ENCODE measurements at places on chromosomes 5 and 9.

DNA sequence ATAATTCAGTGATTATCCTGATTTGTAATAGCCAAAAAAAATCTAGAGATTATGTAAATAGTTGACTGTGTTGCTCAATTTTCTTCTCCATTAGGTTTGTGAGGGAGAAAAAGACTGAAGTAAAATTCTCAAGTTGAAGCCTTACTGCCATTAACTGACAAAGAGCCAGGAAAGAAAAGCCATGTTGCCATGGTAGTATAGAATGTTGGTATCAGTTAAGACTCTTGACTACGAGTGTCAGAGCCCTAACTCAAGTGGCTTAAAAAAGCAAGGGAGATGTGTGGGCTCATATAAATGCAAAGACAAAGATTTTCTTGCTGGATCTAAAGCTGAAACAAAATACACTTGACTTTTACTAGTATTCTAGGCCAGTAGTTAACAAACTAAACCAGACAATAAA, 571.7 kb downstream of the KCTD16 start:
- DNase-seq = no peak

GRCh38 chr9:35522700-35523099, 32.8 kb downstream of the RUSC2 start:
- no peak for DNase-seq

- DNase-seq = no peak
These were observed 75.2 kb upstream of the SSBP2 start for GRCh38 chr5:81826128-81826527.

DNA sequence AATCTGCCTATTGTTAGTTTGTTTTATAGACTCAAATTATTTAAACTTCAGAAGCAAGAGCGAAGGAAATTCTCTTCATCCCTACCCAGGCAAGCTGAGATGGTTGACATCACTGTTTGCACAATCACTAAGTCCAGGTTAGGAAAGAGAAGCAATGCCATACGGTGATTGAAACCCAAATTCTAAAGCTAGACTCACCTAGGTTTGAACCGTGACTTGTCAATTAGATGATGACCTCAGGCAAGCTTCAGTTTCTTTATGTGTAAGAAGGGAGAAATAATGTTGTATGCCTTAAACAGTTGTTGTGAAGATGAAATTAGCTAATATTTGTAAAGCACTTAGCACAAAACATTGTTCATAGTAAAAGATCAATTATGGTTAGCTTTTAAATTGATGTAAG, 96.5 kb upstream of the ANKRD55 start:
- no peak for DNase-seq

DNA sequence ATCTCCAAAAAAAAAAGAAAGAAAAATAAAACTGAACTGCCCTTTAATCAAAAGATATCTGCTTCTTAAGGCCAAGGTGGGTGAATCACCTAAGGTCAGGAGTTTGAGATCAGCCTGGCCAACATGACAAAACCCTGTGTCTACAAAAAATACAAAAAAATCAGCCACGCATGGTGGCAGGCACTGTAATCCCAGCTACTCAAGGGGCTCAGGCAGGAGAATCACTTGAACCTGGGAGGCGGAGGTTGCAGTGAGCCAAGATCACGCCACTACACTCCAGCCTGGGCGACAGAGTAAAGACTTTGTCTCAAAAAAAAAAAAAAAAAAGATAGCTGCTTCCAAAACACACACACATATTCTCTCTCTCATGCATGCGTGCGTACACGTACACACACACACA, 17.8 kb downstream of the SCAI start:
- no peak for DNase-seq

GRCh38 chr9:133127340-133127981, 6.4 kb upstream of the RALGDS start:
- DNase-seq = peak; percentile 89

- DNase-seq = no peak
These were observed 2.4 kb downstream of the KIF24 start for GRCh38 chr9:34326690-34327089.

GRCh38 chr5:35003018-35003957, 44.5 kb downstream of the AGXT2 start:
- peak; percentile 3 for DNase-seq

- DNase-seq = no peak
These were observed 2.2 kb downstream of the GPX3 start for GRCh38 chr5:151022511-151023018.

- peak; percentile 55 for DNase-seq
These were observed 69.2 kb upstream of the S1PR3 start for GRCh38 chr9:88922091-88922490.

DNA sequence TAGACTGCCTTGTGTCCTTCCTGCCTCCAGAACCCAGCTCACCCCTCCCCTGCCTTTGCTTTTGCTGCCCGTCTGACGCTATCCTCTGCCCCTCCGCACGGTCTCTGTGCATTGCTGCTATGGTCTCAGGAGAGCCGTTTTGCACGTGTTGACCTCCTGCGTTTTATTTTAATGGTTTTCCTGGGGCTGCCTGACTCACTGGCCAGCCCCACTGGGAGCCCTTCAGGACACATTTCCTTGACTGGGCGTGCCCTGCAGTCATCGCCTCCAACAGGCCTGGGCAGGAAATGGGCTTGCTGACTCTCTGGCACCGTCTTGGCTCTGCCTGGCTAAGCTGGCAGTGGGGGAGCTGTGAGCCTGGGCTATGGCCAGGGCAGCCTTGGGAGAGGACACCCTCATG, 17.9 kb upstream of the ASS1 start:
- DNase-seq = no peak

DNA sequence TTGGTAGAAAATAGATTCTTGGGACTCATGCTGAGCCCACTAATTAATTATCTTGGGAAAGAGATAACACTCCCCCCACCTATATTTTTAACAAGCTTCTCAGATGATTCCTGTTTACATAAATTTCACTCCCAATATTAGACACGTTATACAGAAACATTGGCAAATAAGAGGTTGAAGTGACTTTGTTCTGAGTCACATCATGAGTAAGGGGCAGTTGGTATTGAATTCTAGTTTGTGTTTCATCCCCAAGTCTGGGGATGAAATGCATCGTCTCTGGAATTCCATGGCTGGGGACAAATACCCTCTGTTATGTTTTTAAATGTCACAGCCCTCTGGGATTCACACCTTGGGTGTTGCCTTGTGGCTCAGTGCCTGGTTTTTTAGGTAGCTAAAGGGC, 41.0 kb downstream of the BASP1 start:
- DNase-seq = no peak

- DNase-seq = no peak
These were observed 294.0 kb downstream of the SEC61B start for GRCh38 chr9:99515895-99516656.

GRCh38 chr9:105154723-105155191, 89.7 kb upstream of the SLC44A1 start:
- no peak for DNase-seq

DNA sequence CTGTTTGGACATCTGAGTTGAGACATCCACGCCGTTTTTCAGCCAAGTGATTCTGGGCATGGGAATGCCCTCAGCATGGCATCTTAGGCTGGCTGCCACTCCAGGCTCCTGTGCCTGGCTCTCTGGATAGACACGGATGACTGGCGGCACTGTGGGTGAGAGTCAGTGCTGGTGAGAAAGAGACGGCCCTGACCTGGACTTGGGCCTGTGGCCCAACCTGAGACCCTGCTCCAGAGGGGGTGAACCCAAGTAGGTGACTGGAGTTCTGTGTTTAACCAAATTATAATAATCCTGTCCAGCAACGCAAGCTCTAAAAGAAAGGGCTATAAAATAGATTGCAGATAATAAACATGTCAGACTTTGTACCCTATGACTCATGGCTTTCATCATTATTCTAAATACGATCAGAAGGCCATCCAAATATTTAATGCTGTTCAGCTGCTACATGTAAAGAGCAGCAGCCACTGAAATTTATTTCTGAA, 173.9 kb downstream of the HSPA4 start:
- no peak for DNase-seq

GRCh38 chr5:102794677-102795331, 39.7 kb downstream of the PAM start:
- DNase-seq = no peak

DNA sequence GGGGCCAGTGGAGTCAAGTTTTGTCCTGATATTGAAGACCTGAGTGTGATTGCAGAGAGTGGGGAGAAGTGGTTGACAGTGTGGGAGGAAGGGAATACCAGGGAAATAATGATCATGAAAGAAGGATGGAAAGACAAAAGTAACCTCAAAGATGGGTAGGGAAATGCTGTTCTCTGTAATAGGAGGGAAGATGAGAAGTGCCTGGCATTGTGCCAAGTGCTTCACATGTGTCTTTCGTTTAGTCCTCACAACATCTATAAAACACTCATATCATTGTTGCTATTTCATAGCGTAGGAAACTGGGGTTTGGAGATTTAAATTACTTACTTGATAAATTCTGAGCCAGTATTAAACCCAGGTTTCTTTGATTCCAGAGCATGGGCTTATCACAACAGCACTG, 472.3 kb downstream of the LRRC70 start:
- no peak for DNase-seq

DNA sequence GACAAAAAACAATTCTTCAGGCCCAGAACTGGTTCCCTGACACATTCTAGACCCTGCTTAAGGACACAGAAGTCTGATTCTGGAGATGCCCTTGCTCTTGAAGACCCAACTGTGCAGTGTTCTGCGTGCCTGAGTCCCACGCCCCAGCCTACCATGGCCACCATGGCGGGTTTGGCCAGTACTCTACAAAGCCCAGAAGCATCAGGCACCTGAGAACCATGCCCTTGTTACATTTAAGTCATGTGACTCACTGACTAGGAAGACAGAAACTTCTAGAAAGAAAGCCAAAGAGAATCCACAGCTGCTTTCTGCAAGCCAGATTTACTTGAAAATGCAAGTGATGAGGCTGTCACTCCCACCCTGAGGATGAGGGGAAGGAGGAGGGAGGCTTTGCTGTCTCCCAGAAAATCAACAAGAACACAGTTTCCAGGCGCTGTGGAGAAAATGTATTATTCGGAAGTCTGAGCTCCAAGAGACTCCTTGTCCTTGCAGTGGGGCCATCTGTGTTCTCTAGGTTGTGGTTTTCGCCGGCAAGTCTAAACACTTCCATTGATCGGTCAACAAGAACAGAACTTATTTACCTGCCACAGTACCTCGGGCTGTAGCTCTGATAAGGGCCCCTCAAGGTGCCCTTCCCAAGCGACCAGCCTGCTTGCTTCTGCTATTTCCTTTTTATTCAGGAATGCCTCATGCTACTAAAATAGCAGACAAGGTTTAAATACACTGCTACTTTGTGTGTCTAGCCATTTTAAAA, 81.3 kb upstream of the DMRT1 start:
- DNase-seq = no peak

DNA sequence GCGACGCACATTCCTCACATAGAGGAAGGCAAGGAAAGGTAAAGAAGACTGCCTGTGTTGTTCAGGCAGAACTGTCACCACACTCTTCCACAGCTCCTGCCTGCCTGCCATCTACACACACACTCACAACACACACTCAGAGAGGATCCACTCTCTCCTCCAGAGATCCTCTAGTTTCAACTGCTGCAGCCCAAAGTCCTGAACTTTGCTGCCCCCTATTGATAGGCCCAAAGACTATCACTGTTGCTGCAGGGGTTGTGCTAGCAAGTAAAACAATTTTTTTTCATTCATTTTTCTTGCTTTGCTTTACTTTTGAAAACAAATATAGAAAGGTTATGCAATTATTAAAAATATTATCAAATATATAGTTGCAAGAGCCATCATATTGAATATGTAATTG, 5.9 kb upstream of the CFAP90 start:
- DNase-seq = peak; percentile 64

GRCh38 chr5:172266676-172267092, 16.9 kb downstream of the UBTD2 start:
- no peak for DNase-seq

DNA sequence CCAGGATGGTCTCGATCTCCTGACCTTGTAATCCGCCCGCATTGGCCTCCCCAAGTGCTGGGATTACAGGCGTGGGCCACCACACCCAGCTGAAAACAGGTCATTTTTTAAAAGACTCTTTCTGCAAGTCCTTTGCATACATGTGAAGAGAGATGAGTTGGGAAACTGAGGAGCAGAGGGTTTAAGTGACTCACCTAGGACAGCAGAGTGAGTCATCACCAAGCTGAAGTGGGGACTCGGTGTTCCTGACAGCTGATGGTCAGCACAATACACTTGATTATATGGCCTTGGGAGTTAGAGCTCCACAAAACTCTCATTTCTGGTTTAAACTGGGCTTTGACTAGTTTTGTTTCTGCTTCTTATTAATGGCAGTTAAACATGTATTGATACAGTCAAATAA, 38.1 kb upstream of the SSBP2 start:
- no peak for DNase-seq

GRCh38 chr5:104998169-104998568, 1435.6 kb upstream of the NUDT12 start:
- DNase-seq = no peak

DNA sequence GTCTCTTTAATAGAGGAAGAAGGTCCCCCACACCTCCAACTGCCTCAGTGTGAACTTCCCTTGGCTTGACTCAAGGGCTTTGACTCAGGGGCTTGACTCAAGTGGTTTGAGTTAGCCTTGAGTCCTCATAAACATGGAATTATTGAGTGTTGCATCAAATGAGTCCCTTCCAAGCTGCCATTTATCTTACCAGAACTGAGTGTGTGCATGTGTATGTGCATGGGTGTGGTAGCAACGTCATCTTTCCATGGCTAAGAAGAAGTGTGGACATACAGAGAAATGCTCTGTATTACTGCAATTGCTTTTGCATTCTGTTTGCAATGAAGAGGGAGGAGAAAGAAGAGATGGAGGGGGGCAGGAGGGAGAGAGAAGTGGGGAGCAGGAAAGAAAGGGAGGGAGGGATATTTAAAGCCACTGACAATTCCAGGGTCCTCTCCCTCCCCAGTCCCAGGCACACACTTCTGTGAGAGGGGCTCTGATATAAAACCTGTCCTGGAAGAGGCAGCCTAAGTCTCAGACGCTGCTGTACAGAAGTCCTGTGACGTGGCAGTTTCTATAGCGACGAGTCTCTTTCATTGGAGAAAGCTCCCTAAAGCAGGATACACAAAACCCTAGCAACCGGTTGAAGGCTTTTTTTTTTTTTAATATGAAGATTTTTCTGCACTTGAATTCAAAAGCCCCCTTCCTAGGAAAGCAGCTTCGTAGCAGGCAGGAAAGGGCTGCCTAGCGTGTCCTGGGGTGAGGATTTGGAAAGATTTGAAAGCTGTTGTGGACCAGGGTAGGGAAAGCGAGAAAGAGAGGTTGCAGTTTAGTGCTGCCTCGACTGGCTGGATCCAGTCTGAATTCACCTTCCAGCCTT, 93.3 kb upstream of the MAP1B start:
- no peak for DNase-seq

- DNase-seq = no peak
These were observed 215.7 kb downstream of the ATPSCKMT start for GRCh38 chr5:10034001-10034400.

- DNase-seq = no peak
These were observed 17.6 kb downstream of the CWC27 start for GRCh38 chr5:64786372-64786771.

GRCh38 chr5:42992088-42992879, 47.8 kb downstream of the ANXA2R start:
- peak; percentile 89 for DNase-seq

DNA sequence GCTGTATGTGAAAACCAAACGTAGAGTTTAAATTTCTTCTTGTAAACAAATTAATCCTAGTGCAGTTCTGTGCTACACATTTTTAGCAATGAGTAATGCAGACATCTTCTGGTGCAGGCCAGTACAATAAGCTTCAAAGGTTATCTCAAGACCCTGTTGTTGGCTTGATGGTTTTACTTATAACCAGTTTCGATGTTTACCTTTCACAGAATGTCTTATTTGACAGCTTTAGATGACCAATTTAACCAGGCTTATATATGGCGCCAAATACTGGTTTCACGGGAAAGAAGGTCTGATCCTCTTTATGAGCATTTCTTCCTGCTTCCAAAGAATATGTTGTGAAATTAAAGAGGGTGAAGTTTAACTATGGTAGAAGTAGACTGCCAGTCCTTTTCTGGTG, 9.9 kb downstream of the ZFAND5 start:
- no peak for DNase-seq

Data from CD4-positive, alpha-beta T cell treated with Interferon alpha-2 for 1 hour (primary cell).